Breast epithelium (tissue), 4 donors: ENCODE measurements at places on chromosomes 7 and 10.

DNA sequence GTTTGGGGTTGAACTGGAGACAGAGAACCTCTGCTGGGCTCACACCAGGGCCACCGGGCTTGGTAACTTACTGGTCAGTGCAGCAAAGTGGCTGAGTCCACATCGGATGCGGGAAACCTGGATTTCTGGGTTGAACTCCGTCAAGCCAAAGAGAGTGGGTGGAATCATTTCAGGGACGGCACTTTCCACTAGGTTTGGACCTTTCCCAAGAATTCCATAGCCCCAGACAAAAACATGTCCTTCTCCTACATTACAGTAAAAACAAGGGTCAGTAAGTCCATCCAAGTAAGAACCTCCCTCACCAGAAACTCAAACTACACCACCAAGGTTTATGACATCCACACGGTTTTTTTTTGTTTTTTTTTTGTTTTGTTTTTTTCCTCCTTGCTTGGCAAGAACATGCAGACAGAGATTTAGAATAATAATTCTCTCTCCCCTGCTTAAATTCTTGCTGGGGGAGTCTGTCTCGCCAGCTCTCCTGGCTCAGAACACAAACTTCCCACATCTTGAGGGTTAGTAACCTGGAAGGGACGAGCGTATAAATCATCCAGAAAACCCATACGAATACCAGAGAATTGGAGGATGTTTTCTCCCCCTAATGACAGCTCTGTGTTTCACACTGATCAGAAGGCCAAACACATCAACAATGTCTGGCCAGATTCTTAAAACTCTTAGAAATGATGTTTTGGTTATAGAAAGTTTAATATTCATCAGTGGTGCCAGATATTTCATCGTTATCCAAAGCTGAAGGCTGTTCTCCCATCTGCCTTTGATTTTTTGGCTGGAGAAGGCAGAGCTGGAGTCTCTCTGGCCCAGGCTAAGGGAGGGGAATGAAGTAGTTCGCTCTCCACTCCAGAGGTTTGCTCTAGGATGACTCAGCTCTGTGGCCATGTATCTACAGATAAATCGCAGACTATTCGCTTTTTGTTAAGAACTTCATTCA, 17.5 kb downstream of the RCC1L start:
- DNase-seq = no peak

DNA sequence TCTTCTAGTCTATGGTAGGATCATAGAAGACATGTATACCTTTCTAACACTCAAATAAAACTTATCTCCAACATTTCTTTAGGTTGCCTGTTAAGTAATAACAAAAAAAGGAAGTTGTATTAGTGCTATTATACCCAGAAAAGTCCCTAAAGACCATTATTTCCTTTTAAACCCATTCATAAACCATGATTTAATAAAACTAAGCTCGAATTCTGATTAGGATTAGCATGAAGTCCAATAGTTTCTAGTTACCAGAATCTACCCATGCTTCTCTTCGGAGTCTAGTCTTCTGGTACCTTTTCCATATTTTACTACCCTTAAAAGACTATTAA, 62.7 kb downstream of the USP6NL start:
- DNase-seq = no peak

- DNase-seq = no peak
These were observed 4.5 kb downstream of the ZKSCAN1 start for GRCh38 chr7:100019908-100020307.

DNA sequence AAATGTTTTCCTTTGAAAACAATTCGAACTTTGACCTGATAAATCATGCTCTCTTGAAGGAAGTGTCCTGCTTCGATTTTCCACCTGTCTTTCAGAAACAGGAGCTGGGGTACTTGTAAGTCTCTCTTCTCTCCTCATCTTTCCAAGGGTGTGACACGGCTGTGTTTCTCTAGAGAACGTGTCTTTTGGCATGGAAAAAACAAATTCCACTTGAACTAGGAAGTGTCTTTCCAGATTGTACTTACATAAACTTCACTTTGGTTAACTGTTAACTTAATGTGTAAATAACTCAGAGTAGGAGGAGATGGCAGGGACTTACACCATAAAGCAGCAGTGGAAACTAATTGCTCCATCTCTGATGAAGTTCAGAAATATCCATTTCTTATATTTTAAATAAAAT, 4.2 kb upstream of the CALCR start:
- no peak for DNase-seq

DNA sequence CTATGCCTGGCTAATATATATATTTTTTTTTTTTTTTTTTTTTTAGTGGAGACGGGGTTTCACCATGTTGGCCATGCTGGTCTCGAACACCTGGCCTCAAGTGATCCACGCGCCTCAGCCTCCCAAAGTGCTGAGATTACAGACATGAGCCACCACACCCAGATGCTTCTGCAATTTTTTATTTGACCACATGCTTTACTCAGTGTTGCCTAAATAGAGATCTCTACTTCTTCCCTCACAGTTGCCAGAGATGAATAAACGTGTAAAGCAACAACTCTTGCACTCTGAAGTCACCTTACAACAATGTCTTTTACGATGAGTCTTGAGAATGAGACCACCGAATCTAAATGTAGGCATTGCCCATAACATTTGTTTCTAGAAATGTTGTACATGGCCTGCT, 107.9 kb upstream of the FRMD4A start:
- no peak for DNase-seq

DNA sequence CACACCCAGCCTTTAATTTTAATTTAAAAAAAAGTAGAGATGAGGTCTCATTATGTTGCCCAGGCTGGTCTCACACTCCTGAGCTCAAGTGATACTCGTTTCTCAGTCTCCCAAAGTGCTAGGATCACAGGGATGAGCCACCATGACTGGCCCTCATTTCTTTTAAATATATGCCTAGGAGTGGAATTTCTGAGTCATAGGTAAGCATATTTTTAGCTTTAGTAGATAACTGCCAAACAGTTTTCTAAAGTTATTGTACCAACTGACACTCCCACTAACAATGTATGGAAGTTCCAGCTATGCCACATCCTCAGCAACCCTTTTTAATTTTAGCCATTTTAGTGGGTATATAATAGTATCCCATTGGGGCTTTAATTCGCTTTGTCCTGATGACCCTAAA, 13.8 kb upstream of the PPIF start:
- DNase-seq = no peak

DNA sequence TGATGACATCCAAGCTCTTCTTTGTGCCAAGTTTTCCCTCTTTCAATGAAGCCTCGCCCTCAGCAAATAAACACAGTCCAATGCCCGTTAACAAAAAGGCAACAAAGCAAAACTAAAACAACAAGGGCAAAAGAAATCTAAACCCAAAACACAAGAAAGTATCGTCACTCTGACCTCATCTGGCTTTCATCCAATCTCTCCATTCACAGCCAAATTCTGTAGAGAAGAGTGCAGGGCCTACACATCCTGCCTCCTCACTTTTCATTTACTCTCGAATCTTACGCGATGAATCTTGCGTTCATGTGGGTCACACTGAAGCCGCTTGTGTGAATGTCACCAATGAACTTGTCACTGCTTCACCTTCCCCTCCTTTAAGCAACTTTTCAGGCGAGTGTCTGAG, 15.9 kb upstream of the AKR1E2 start:
- no peak for DNase-seq

GRCh38 chr10:130545697-130546096, 409.5 kb downstream of the GLRX3 start:
- no peak for DNase-seq

GRCh38 chr7:88300401-88300945, 6.2 kb downstream of the STEAP4 start:
- DNase-seq = no peak

GRCh38 chr10:21495002-21495751, 30.3 kb downstream of the SKIDA1 start:
- DNase-seq = no peak

DNA sequence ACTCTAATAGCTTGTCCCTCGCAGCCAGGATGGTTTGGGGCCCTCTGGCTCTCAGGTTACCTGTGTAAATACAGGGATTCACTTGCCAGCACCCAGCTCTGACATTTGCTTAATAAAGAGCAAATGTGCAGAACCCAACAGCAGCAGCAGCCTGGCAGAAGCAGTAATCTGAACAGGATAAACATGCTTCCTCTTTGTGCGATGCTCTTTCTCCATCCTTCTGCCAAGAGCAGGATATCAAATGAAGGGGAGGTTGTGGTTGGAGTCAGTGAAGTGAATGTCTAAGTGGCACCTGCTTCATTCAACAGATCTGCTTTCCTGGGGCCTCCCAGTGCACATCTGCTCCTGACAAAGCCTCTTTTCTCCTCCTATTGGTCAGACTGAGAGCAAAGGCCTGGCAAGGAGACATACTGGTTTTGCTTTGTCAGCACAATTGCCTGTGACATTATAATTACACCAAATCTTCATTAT, 130.3 kb downstream of the NRF1 start:
- DNase-seq = no peak

DNA sequence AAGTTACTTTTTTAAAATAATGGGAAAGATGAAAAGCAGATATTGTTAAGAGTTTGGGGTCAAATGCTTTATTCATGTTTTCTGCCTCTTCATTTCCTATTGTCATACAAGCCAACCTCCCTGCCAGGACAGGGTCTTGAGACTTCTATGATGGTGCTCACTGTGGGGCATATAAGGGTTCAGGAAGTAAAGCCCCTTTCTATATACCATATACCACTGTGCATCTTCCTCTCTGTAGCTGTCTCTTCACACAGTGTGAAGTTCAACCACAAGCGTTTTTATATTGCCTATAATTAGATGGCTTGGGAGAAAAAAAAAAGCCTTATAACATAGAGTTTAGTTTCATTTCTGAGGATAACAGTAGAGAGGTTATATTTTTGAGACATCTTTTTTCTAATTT, 389.8 kb upstream of the SORCS1 start:
- DNase-seq = no peak

- DNase-seq = no peak
These were observed 63.0 kb upstream of the MPP7 start for GRCh38 chr10:28365840-28366239.

DNA sequence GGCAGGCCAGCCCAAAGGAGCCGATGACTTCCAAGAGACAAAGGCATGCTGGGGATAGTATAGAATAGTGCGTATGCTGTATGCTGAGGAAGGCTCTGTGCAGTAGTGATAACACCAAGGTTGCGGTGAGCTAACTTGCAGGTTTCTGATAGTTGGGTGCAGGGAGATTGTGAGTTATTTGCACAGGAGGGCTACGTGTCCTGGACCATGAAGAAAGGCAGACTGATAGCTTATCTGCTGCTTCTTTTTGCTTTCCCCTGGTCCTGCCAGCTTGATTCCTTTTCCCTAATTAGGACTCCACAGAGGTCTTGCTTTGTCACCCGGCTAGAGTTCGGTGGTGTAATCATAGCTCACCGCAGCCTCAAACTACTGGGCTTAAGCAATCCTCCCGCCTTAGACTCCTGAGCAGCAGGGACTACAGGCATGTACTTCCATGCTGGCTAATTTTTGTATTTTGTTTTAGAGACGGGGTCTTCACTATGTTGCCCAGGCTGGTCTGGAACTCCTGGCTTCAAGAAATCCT, 43.9 kb upstream of the ARHGAP12 start:
- DNase-seq = no peak

DNA sequence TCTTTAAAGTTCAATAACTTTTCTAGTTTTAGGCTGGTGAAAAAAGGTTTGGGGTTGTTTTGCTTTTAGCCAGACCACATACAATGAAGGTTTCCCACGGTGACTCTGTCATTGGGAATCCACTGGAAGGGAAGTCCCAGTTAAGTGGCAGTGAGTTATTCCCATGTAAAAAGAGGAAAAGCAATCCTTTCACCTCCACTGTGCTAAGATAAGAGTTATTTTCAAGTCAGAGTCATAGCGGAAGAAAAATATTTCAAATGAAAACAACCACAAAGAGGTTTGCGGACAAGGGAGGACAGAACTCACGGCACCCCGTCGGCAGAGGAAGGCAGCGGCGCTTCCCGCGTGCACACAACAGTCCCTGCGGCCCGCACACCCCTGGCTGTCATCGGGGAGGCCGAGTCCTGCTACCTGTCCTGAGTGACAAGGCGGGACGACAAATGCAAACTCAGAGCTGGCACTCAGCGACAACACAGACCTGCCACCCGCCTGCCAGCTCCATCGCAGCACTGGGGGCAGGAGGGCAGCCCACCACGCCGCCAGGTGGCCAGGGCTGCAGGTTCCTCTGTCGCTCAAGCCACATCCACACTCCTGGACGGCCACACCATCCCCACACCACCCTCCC, 9.3 kb upstream of the PAPOLB start:
- no peak for DNase-seq

GRCh38 chr7:143396625-143397556, 11.8 kb downstream of the EPHA1 start:
- no peak for DNase-seq

GRCh38 chr7:105036217-105037168, 22.5 kb downstream of the KMT2E start:
- no peak for DNase-seq

DNA sequence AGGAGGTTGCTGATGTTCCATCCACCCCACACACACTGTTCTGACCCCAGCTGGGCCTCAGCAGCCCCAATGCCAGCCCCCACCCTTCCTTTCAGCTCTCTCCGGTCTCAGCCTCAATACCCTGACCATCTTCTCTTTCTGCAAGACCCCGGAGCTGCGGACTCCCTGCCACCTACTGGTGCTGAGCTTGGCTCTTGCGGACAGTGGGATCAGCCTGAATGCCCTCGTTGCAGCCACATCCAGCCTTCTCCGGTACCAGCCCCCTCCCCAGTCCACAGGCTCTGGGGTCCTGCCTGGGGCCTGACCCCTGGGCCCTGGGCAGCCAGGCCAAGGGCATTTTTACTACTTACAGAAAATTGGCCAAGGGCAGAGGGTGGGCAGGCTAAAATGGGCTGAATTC, 2.6 kb downstream of the RGR start:
- no peak for DNase-seq

GRCh38 chr10:78210548-78210947, 176.9 kb downstream of the RPS24 start:
- no peak for DNase-seq

- DNase-seq = no peak
These were observed 99.4 kb downstream of the ZMIZ1 start for GRCh38 chr10:79168210-79168609.

DNA sequence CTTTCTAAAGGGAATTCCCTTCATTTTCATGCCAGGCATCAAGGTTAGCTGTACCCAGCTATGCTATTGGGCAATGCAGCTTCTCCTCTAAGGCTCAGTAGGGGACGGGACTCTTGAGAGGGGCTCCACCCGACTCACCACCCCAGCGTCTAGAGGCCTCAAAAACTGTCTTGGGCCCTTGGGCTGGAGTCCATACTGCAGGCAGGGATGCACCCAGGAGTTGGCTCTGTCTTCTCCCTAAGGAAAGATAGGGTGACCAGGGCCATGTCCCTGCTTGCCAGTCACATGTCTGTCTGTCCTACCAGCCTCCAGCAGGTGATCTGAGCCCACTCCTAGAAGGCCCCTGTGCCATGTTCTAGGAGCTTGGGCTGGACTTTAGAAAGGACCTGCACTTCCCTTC, 1.2 kb downstream of the OPN4 start:
- no peak for DNase-seq

- DNase-seq = no peak
These were observed 45.6 kb downstream of the ELAPOR2 start for GRCh38 chr7:87013840-87014190.
